Panc1 (cell line): ENCODE measurements at places on chromosomes 5 and 9.

DNA sequence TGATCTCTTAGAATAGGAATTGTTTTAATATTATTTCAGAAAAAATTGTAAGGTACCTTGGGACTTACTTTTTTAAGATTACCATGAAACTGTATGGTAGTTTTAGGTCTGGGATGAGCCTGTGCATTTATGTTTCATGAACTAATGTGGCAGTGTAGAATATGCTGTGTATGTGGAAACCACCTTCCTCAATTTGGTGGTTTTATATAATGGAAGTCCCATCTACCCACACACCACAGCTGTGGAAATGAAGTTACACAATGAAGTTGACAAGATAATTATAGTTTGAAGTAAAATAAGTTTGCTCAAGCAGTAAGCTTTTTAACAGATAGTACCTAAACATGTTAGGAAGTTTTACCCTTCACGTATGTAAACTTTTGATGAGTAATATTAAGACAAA is 24.4 kb downstream of the WDR36 start:
- DNase-seq, result no peak

DNA sequence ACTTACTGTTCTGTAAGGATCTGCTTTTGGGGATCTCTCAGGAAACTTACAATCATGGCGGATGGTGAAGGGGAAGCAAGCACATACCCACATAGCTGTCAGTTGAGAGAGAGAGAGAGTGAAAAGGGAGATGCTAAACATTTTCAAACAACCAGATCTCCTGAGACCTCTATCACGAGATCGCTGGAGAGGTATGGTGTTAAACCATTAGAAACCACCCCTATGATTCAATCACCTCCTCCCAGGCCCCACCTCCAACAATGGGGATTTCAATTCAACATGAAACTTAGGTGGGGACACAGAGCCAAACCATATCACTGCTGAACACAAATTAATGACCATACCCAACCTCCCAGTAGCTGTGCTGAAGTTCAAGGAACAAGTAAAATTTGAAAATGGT is 48.2 kb upstream of the PRDM9 start:
- no peak for DNase-seq

DNA sequence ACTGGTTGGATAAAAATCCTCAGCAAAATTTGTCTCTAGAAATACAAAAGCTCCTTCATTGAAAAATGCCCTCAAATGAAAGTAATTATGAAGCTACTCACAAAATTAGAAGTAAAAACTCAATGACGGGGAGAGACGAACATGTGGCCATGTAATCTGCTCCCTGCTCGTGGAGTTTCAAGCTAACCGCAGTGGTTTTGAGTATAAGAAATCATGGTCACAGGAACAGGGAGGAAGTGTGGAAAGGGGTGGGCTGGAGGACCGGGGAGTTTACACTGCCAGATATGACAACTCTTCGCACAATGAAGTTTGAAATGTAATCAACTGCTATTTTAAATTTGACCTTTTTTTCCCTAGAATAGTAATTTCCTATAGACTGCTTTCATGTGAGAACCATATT is 765.4 kb upstream of the DMAC1 start:
- DNase-seq, result no peak

GRCh38 chr5:114948363-114948762 is 221.3 kb downstream of the TRIM36 start:
- no peak for DNase-seq

DNA sequence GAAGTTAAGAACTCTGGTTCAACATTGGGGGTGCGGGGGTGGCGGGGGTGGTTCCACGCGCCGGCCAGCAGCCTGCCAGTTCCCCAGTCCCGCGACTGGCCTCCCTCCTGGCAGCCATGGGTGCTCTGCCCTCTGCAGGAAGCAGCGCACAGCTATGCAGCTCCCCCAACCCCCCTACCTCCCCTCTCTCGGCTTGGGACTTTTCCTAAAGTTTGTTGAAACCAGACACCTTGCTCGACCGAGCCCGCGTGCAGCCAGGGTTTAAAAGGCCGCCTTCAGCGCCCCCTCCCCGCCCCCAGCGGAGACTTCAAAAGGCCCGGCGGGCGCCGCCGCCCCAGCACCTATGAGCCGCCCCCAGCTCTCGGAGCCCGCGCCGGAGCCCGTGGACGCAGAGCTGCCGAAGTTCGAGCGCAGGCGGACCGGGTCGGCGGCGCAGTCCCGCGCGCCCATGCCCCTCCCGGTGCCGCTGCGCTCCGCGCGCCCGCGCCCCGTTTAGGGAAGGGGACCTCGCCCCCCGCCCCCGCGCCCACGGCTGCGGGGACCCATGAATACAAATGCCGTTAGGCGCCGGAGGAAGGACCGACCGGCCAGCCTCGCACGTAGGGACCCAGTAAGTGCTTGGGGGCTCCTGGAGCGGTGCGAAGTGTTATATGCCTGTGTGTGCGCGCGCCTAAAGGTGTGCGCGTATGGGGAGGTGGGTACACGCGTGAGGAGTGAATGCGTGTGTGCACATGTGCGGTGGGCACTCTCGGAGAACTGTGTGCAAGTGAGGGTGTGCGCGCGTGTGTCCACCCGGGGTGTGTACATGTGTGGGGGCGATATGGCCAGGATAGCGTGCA is 1.4 kb upstream of the COL27A1 start:
- DNase-seq, result no peak

DNA sequence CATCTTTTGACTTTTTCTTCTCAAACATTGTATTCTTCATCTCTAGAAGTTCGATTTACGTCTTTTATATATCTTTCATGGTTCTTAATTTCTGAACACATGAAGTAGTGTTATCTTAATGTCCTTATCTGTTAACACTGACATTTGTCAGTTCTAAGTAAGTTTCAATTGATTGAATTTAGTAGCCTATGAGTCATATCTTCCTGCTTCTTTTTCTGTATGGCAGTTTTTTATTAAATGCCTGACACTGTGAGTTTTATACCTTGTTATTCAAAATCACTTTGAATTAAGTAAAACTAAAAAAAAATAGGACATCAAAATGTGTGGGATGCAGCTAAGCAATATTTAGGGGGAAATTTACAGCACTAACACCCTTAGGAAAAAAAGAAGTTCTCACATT is 707.0 kb upstream of the ACO1 start:
- no peak for DNase-seq

DNA sequence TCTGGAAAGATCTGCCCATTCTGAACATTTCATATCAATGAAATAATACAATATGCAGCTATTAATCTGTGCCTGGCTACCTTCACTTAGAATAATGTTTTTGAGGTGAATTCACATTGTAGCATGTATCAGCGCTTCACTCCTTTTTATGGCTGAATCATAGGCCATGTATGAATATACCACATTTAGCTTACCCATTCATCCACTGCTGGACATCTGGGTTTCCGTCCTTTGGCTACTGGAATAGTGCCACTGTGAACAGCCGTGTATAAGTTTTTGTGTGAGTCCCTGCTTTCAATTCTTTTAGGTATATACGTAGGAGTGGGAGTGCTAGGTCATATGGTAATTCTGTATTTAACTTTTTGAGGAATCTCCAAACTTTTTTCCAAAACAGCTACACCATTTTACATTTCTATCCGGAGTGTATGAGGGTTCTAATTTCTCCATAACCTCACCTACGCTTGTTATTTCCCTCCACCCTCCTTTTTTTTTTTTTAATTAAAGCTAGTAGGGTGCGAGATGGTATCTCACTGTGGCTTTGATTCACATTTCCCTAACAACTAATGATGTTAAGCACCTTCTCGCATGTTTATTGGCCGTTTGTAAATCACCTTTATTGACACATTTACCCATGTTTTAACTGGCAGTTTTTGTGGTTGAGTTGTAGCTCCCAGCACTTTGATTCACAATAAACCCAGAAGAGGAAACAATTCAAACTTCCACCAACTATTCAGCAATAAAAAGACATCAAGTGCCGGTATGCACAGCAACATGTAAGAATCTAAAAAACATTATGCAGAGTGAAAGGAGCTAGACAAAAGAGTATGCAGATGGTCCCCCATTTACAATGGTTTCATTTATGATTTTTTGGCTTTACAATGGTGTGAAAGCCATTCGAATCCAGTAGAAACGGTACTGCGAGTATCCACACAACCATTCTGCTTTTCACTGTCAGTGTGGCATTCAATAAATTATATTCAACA is 8.1 kb downstream of the SEMA4D start:
- DNase-seq, result no peak

DNA sequence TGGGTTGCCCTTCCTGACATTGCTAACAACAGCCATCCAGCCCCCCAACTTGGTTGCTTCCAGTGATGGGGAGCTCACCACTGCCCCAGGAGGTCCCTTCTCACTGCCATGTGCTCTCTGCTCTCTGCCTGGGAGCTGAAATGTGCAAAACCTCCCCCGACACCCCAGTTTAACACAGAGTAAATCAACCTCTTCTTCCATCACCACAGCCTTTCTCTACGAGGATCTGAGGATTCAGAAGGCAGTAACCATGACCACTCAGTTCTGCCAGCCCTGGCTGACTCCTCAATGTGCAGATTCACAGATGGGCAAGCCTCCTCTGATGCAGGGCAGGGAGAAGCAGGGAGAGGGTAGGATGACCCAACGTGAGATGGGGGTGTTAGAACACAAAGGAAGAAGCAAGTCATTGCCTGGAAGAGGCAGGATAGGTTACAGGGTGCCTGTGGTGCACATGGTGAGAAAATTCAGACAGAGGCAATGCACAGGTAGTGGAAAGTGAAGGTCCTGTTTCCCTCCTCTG is 185.0 kb downstream of the DAB2IP start:
- no peak for DNase-seq

GRCh38 chr9:89426384-89426961 is 71.4 kb downstream of the SEMA4D start:
- DNase-seq, result no peak

GRCh38 chr9:28866951-28867350 is 1293.7 kb upstream of the C9orf72 start:
- no peak for DNase-seq
